ENCODE measurements at places on chromosomes 12 and 14. TPM values are rescaled to one million over a fixed set of nuclear protein-coding genes. Genes with fewer than 3 reads are reported as not detected.

DNA sequence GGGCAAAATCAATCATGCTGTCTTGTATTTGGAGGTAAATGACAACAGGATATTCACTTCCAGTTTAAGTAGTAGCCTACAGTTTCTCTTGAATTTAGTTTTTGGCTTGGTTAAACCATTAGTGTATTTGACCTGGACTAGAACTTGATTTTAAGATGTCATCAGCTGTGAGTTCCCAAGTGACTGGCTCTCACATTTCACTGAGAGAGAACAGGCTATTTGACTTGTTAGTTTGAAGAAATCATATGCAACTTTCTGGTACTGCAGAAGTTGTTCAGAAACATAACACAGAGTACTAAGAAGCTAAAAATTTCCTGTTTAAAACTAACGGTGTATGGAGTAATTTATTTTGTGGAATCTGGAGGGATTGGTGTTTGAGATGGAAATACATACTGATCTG is 22.3 kb downstream of the MNAT1 start:
- DNase-seq: no peak

- DNase-seq: no peak
Observed at GRCh38 chr14:60093606-60094005, 1.9 kb downstream of the PCNX4 start.

- no peak for DNase-seq
Observed at GRCh38 chr12:121278169-121279070, 18.1 kb downstream of the CAMKK2 start.

DNA sequence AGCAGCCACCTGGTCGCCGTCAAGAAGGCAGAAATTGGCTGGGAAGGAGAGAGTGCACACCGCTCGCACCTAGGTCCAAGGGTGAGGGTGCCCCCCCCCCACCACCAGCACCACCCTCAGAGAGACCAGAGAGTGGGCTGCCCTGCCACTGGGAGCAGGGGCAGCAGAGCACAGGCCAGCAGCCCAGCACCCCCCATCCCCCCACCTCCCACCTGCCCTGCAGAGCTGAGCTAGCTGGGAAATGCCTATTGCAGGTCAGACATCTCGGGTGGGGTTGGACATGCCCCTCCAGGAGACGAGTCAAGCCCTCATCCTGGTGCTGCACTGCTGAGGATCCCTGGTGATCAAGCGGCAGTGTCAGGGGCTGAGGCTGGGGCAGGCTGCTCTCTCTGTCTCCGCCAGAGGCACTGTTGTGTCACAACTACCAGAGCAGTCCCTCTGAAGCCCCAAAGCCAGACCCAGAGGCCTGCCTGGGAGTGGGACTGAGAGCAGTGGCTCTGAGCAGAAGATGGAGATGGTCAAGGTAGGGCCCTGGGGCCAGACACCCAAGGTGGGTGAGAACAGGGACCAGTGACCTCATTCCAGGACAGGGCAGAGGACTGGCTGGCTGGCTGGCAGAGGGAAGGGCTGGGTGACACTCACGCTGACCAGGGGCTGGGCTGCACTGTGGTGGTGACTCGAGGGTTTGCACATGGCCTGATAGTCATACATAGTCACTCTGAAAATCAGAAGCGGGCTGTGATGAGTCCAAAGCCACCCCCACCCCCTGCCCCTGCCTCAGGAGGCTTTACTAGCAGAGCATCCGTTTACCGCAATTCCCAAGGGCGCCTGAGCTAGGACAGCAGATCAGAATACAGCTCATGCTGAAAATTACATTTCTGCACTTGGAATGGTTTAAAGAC is 19.7 kb upstream of the LRTM2 start:
- DNase-seq: no peak

DNA sequence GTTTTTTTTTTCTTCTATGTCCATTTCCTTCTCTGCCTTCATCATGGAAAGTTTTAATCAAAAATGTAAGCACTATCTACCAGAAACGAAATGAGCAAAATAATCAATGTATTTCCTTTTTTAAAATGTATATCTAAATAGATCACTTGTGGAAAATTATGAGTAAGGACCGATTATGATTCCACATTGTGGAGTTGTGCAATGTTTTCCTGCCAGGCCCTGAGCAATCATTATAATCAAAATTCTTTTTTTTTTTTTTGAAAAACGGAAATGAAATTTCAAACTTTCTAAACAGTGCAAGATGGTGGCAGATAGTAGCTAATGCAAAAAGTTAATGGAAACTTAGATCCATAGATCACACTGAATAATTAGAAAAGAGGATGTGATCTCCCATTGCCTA is 1074.6 kb upstream of the TMEM132C start:
- DNase-seq: no peak

DNA sequence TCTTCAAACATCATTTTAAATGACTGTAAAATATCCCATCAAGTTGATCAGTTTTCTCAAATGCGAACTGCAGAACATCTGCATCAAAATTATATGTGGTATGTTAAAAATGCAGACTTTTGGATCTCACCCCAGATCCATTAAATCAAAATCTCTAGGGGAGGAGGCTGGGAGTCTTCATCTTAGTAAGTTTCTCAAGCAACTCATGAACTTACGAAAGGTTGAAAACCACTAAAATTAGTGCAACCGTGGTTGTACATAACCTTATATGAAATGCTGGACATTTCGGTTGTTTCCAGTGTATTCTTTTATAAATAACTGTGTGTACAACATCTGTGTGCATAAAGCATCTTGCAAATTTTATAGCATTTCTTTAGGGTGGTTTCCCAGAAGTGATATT is 39.2 kb downstream of the ZFP36L1 start:
- DNase-seq: no peak

GRCh38 chr14:22537436-22538310 is 51.4 kb downstream of the DAD1 start:
- DNase-seq: no peak

C1QL4 gene
- 1.3 TPM for polyA plus RNA-seq

KRT74 gene
- not detected for polyA plus RNA-seq

CFL2 gene
- polyA plus RNA-seq: 74.4 TPM
